ENCODE measurements at places on chromosomes 11 and 22.
A peak's percentile ranks its signal among the peaks of the same experiment; 100 is the strongest.

DNA sequence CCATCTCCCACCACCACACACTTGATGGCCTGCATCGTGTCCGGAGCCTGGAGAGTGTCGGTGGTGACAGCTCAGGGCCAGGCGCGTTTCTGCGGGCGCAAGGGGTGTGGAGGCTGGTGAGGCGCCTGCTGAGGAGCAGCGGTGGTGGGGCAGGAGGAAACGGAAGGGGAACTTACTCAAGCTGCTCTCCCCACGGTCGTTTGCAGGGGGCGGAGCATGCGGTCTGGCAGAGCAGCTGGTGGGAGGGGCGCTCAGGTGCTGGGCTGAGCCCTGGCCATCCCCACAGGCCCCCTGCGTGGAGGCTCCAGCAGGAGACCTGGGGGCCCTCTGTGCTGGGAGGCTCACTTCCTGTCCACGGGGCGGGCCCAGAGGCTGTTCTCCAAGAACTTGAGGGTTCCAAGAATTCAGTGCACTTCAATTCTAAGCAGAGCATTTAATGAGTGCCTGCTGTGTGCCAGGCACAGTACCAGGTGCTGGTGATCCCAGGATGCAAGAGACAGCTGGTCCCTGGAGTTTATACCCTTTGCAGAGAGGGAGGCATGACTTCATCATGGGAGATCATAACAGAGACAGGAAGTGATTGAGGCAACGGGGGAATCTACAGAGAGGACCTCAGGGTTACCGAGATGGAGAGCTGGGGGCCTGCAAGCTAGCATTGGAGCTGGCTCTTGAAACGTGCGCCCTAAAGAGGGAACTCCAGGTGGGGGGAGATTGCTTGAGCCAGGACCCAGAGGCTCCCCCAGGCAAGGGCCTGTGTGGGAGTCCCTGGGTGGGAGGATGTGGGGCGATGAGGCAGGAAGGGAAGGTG lies at the start of gene RAC2:
Gene RAC2 (minus strand): TSS at position 156 of the 808 bp plus-strand sequence. CDS start 121 bp downstream, at position 35.
- peak; percentile 44 for DNase-seq

DNA sequence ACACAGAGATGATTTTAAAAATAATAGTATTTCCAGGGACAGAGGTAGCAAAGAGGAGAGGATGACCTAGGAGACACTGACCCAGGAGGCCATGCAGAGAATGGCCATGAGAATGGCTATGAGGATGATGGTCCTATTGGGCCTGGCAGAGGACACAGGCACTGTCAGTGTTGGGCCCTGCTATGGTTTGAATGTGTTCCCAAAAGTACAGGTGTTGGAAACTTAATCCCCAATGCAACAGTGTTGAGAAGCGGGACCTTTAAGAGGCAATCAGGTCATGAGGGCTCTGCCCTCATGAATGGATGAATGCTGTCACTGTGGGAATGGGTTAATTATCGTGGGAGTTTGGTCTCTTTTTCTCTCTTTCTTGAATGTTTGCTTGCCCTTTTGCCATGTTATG lies 61.6 kb downstream of the KCNC1 start:
- no peak for DNase-seq

DNA sequence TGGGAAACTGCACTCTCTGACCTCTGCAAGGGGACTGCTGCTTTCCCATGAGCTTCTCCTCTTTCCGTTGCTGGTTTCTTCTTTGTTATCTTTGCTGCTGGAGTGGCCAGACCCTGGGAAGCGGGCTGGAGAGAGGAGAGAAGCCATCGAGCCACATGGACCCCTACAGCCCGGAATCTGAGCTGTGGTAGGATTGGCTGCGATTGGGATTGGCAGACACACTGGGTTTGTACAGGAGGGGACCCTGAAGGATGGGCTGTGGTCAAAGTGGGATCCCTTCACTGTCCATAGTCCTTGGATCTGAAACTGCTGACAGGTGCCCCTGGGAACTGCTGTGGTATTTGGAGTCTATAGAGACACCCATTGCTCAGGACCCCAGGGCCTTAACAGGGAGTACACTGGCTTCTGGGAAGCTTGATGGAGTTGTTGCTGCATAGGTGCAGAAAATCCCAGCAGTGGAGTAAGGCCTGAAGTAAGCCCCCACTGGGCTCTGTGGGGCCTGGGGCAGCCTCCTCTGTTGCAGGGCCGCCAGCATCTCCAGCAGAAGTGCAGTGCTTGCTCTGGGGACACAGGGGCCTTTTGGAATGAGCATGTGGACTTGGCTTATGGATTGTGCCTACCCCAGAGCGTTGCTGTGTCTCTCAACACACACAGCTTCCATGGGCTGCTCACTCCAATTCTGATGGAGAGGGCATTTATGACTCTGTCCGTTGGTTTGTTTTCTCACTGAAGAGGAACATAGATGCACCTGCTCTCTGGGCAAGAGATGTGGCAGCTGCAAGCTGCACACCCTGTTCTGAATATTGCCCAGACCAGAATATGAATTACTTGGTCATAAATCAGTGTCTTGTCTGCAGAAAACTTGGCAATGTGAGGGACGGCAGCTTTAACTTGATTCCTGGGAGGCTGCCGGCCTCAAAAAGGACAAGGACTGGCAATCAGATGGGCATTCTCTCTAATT lies 32.0 kb downstream of the BCR start:
- DNase-seq, result no peak

DNA sequence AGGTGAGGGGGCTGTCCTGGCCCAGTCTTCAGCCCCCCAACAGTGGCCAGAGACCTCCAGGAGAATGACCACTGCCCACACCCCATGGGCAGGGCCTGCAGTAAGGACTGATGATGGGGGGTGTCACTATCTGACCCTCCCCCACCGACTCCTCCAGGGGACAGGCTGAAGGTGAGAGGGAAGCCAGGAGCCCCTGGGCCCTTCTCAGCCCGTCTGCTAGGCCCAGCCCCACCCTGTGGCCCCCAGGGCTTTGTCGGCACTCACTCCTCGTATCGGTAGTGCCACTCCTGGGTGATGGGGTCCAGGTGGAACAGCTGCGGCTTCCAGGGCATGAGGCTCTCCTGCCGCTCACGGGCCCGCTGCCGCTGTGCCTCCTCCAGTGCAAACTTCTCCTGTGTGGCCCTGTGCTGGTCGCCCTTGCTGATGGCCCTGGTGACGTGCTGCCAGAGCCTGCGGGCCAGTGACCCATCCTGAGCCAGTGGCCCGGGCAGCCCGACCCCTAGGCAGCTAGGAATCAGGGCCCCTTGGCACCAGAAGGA lies 35.4 kb upstream of the CARS1 start:
- DNase-seq, result no peak

DNA sequence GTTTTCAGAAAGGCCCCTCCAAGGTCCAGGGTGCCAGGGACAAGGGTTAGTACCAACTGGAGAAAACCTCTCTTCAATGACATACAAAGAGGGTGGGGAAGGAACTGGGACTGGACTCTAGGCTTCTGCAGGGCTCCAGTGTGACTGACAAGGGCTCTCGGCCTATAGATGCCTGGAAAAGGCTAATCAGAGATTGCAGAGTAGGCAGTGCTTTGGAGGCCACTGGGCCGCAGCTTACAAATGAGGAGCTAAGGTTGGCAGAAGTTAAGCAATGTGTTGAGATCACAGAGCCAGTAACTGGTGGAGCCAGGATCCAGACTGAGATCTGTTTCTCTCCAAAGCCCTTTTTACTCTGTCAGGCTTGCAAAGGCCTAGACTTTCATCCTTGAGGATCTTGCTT lies 7.4 kb upstream of the DGKZ start:
- no peak for DNase-seq

- no peak for DNase-seq
Observed at GRCh38 chr11:1283091-1283511, 26.3 kb downstream of the TOLLIP start.

DNA sequence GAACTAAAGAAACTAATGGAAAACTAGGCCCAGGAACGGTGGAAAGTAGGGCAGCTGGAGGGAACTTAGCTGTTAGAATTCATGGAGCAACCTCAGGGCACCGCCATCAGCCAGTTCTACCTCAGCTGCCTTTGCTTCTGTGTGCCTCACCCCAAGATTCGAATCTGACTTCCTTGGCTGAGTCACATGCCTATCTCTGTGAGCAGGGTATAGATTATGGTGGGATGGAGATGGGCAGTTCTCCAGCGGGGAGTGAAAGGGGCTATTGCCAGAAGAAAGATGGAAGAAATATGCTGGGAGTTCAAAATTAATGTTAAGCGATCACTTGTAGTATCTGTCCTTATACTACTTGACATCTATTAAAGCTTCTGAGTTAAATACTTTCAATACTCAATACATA lies 18.9 kb upstream of the VWA5A start:
- no peak for DNase-seq

DNA sequence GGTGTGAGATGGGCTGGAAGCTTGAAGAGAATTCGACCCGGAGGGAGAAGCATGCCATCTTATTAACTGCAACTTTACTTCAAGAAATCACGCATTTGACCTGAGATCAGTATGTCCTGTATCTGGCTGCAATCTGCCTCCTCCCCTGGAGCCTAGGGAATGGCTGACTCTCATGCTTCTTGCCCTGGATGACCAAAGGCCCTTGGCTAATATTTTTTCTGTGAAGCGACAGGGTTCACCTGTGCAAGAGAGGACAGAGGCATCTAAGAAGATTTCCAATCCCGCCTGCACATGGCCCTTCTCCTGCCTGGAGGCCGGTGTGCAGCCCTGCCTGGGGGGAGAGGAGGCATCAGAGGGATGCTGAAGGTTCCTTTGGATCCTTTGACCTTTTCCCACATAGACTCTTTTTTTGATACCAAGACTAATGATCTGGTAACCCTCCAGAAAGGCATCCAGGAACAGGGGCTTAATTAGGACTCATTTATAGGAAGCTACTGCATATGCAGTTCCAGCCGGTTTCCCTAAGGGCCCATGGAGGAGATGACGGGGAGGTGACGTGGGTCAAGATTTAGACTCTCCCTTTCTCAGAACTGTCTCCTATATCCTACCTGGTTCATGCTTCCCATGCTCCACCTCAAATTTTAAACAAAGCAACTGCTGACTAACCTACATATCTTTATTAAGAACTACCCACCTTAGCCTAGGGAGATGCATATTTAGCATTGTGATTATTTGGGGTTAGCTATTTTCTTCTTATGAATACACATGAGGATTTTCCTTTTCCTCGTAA lies 50.8 kb downstream of the NTM start:
- DNase-seq, result no peak

- no peak for DNase-seq
Observed at GRCh38 chr11:20754933-20755332, 85.5 kb downstream of the NELL1 start.

DNA sequence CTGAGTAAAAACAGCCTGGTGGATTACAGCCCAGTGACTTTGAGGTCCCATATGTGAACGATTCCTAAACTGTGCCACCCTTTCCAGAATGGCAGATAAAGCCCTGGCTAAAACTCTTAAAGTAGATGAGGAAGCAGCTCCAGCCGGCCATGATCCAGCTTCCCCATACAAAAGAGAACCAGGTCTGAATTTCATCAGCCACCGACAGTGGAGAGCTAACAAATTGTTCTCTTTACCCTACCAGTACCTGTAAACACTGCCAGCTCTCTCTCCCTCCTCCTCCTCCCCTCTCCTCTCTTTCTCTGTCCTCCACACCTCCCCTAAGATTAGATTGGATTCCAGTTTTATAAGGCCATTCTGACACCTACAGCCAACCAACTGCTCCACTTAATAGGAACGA lies 176.9 kb downstream of the DSCAML1 start:
- no peak for DNase-seq

DNA sequence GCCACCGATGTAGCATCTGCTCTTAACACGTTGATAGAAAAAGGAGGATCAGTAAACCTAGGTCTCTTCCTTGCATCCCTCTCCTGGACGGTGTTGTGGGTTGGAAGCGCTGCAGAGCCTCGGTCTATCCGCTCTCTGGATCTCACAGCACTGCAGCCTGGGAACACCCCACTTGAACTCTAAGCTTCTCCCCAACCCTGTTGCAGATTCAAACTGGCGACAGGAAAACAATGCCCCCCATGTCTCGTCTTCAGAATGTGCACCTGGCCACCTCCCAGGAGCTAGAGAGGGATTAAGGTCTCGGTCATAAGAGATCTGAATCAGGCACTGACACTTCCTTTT lies 454 bp downstream of the TMEM218 start:
- DNase-seq, result peak; percentile 25

DNA sequence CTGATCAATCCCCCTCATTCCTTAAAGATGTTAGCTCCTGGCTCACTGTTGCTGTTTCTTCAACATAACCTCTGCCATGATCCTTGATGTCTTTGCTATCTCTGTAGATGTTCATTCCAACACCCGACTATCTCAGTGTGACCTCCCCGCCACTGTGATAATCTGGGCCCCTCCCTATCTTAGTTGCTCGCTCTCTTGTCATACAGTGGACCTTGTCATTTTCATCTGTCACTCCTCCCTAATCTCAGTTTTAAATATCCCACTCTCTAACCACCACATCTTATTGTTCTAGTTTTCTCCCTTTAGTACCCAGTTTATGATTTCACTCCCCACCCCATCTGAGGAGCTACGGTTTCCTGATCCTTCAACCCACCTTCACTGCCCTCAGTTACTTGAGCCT lies 379.2 kb downstream of the SOX6 start:
- no peak for DNase-seq

DNA sequence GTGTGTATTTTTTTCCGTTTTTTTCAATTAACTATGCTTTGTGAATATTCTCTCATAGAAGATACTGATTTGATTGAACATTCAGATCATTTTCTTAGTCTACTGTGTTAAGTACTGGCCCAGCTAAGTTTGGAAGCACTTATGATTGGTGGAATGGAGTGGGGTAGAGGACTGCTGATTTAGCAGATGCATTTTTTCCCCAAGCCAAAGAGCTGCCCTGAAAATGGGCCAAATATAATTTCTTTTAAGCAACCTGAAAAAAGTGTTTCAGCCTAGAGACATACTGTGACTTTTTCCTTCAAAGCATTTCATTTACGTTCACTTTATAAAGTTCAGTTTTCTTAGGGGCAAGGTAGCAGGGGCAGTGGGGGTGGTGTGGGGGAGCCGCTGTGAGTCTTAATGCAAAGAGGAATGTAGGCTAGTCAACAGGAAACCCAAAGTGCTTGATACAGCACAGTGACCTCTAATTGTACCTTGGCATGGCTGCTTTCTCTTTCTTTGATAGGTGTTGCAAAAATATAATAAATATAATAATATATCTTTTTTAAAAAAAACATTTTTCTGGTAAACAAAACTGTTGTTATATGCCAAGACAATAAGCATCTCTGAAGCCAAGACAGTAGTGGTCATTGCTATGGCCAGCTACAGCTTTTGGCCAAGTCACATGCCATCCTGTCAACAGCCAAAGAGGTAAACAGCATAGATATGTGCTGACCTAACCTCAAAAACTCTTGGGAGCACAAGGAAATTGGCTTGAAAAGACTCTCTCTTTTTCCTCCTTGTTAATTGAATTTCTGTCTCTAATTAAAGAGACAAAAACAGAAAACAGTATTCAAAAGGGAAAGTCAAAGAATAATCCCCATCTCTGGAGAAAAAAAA lies 58.8 kb downstream of the LIF start:
- no peak for DNase-seq
